Activated naive CD8-positive, alpha-beta T cell treated with anti-CD3 and anti-CD28 coated beads, Interleukin-2, amount 50 U/mL, for 24 hours (primary cell): ENCODE measurements at places on chromosomes 4 and X.

GRCh38 chr4:123043013-123043412, 120.6 kb upstream of the NUDT6 start:
- DNase-seq: no peak

- no peak for DNase-seq
Measured at GRCh38 chrX:11435568-11435967, 142.4 kb downstream of the AMELX start.

DNA sequence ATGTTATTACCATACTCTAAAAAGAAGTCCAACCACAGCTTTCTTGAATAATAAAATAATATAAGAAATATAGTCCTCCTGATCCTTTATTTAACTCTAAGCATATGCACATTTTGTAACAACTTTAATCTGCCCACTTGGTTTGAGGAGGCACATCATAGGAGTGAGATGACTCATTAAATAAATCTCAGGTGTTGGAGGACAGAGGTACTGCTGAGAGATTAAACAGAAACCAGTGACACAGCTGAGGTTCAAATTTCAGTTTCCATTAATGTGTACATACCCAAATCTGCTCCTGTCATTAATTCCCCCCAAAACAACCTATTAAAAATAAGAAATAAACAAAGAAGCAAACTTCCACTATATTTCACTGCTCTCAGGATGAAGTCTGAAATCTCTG, 211.0 kb downstream of the KCTD8 start:
- no peak for DNase-seq

- no peak for DNase-seq
Measured at GRCh38 chrX:17922303-17922702, 61.2 kb upstream of the RAI2 start.

DNA sequence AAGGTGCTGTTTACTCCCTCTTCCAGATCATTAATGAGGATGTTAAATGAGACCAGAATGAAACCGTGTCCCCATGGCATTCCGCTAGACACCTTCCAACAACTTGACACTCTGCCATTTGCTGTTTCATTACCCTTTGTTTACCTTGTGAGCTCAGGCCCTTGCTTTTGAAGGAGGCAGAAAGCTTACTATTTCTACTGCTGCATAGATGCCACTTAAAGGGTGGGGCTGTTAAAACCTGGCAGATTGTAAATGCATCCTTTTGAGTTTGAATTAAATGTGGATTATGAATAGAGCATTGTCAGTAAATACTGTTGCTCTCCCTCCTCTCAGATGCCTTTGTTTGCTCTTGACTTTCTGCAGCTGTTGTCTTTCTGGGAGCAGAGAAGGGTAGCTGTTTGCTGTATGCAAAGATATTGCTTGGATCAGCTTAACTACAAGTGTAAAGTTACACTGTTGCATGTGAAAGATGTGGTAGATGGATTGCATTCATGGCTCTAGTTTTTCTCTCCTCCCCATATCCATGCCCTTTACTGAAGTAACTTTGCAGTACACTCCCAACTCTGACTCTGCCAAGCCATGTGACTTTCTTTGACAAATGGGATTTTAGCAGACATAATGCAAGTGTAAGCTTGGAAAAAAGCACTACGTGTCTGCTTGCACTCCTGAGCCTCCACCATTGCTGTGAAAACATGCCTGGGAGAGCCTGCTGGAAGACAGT, 75.0 kb upstream of the DHX15 start:
- no peak for DNase-seq

- DNase-seq: no peak
Measured at GRCh38 chr4:67635331-67635730, 65.6 kb downstream of the UBA6 start.
